ENCODE measurements at places on chromosomes 5 and 9. TPM values are rescaled to one million over a fixed set of nuclear protein-coding genes. Genes with fewer than 3 reads are reported as not detected.

The XRCC4 gene
- total RNA-seq = 10.9 TPM

The FOXI1 gene
- not detected for total RNA-seq

The IFNA2 gene
- not detected for total RNA-seq

The EIF4E1B gene
- not detected for total RNA-seq

The PCDHB8 gene
- total RNA-seq = not detected

The IFNA4 gene
- not detected for total RNA-seq

The MRPS27 gene
- total RNA-seq = 86.3 TPM

The ADCY2 gene
- total RNA-seq = not detected

The NUP155 gene
- total RNA-seq = 40.3 TPM

The RAB24 gene
- total RNA-seq = 22.4 TPM

The PCDHAC2 gene
- total RNA-seq = not detected

The SH3TC2 gene
- total RNA-seq = 2.3 TPM

The AFAP1L1 gene
- 17.2 TPM for total RNA-seq

The TEK gene
- total RNA-seq = not detected

The LMBRD2 gene
- total RNA-seq = 2.7 TPM

The CHSY3 gene
- 2.5 TPM for total RNA-seq

The OR1Q1 gene
- not detected for total RNA-seq

The TSSK1B gene
- not detected for total RNA-seq

The ADGRD2 gene
- not detected for total RNA-seq

The MARCHF11 gene
- total RNA-seq = not detected

The TAS2R1 gene
- total RNA-seq = not detected

The OGN gene
- total RNA-seq = not detected

The BAAT gene
- not detected for total RNA-seq

The PCDHA3 gene
- total RNA-seq = 0.06 TPM

The SNCAIP gene
- 1.1 TPM for total RNA-seq

The CYLC2 gene
- not detected for total RNA-seq

The CDH12 gene
- not detected for total RNA-seq

The TTF1 gene
- 16.3 TPM for total RNA-seq

The OTULINL gene
- 4.3 TPM for total RNA-seq

The CPEB4 gene
- total RNA-seq = 17.5 TPM

The SPTLC1 gene
- total RNA-seq = 84.4 TPM

The AQP7 gene
- total RNA-seq = not detected

The PDGFRB gene
- 2.2 TPM for total RNA-seq

The LECT2 gene
- total RNA-seq = not detected

The FAM221B gene
- total RNA-seq = not detected

The PBX3 gene
- total RNA-seq = 11.0 TPM

The OLFM1 gene
- total RNA-seq = not detected

The CARTPT gene
- not detected for total RNA-seq

The FBP2 gene
- not detected for total RNA-seq

The FOXD4 gene
- total RNA-seq = 0.07 TPM

The NEUROG1 gene
- total RNA-seq = not detected

The HAVCR1 gene
- 25.8 TPM for total RNA-seq

The C5 gene
- total RNA-seq = 0.65 TPM

The DDX41 gene
- total RNA-seq = 174 TPM

The ADAMTS6 gene
- 12.1 TPM for total RNA-seq

The PLAC8L1 gene
- total RNA-seq = not detected

The LAMC3 gene
- total RNA-seq = 0.29 TPM

The FSD1L gene
- 1.6 TPM for total RNA-seq

The CDH10 gene
- 0.58 TPM for total RNA-seq

The SPATA31A1 gene
- not detected for total RNA-seq

The FRMPD1 gene
- total RNA-seq = not detected

The ZNF366 gene
- total RNA-seq = not detected

The MEIKIN gene
- not detected for total RNA-seq

The ERCC8 gene
- total RNA-seq = 10.3 TPM

The CXCL14 gene
- total RNA-seq = 0.06 TPM

The TRIM7 gene
- 2.7 TPM for total RNA-seq

The NTNG2 gene
- total RNA-seq = not detected

The AP3S1 gene
- total RNA-seq = 144 TPM

The SH3GL2 gene
- 3.4 TPM for total RNA-seq

Data from epithelial cell of proximal tubule (primary cell).